ENCODE measurements at places on chromosomes 7 and 10.
A peak's percentile ranks its signal among the peaks of the same experiment; 100 is the strongest.

DNA sequence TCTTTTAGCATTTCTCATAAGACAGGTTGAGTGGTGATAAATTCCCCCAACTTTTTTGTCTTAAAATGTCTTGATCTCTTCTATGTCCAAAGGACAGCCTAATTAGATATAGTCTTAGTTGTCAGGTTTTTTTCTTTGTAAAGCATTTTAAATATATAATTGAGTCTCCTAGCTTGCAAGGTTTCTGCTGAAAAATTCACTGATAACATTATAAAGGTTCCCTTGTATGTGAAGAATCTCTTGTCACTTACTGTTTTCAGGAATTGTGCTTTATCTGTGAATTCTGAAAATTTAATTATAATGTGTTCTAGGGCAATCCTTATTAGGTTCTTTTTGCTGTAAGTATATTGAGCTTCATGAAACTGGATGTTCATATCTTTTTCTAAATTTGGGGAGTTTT is 96.8 kb upstream of the ZNF92 start:
- no peak for DNase-seq

DNA sequence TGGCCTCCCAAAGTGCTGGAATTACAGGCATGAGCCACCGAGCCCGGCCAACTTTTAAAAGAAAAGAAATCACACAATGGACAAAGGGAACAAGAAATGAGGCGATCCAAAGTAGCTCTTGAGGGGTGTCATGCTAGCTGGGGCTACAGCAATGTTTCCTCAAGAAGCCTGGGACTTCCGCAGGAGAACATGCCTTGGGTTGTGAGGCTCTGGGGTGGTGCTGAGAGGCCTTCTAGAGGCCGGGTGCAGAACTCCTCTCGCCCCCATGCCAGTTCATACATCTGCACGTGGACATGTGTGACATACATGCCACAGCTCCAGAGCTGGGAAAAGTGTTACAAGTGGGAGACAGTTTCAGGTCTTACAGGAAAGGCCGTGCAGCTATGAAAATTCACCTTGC is 238.2 kb downstream of the SKAP2 start:
- no peak for DNase-seq

DNA sequence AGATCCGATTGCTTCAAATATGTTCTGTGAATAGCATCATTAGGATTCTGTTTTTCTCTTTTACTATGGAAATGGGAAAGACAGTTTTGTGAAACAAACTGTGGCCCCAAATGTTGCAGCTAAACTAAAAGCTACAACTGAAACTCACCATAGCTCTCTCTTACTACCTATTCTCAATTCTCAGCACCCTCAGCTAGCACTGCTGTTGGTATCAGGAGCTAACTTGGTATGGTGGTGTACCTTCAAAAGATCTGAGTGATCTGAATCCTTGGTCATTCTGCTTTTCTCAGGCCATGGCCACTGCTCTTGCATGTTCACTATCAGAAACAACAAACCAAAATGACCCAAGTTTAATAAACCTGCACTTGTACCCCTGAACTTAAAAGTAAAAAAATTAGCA is 1208.0 kb downstream of the SORCS1 start:
- DNase-seq = no peak

DNA sequence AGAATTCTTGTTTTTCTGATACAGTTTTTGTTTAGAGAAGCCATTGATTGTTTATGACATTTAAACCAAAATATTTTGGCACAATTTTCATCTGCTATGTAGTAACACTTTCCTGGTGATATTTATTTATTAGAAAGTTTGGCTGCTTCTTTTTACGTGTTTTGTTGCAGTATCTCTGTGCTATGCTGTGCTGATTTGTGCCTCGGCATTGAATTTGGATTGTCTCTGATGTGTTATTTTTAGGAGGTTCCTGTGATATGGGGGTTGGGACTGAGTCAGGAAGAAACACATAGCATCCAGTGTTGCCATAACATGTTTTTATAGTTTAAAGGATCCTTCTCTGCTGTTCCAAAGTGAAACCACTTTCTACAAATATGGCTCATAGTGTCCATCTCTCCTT is 1197.7 kb upstream of the LRRN3 start:
- no peak for DNase-seq

DNA sequence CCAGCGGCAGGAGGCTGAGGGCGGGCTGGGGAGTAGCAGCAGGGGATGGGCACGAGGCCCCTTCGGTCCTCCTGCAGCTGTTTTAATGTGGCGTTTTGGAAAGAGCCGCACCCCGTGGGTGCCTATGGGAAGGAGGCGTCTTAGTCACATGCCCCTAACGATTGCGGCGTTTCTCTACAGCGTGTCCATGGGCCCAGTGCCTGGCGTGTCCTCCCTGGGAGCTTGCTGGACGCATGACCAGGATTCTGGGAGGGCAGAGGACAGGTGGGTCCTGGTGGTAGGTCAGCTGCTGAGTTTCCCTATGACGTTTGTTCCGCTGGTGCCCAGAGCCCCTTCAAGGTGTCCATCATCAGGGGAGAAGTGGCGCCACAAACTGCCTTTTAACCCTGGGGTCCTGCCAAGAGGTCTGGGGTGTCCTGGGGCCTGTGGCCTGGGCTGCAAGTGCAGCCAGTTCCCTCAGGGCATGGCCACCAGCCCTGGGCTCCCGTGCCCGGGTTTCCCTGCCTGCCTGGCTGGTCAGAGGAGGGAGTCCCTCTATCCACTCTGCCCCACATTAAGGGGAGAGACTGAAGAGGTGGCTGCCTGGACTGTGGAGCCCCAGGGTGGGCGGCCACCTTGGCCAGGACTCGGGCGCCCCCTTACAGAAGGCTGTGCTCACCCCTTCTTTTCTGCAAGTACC is 48.7 kb downstream of the PWWP2B start:
- no peak for DNase-seq

- no peak for DNase-seq
These were observed 597 bp downstream of the APBB1IP start for GRCh38 chr10:26438534-26439341.

- DNase-seq = no peak
These were observed 149.3 kb downstream of the FGFR2 start for GRCh38 chr10:121448766-121449421.

DNA sequence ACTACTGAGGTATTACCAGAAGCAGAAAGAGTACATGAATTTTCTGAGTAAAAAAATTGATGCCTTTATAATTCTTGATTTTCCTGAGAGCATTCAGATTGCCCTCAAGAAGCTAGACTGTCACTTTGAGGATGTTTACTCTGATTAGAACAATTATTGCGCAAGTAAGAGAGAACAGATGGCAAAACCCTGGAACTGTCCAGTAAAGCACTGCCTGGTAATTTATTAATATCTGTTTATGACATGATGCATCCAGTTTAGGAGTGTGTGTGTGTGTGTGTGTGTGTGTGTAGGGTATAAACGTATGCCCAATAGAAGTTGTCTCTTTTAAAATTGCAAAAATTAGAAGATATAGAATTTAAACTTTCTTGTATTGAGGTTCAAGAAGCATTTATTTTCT is 379.7 kb downstream of the PHTF2 start:
- peak; percentile 6 for DNase-seq

DNA sequence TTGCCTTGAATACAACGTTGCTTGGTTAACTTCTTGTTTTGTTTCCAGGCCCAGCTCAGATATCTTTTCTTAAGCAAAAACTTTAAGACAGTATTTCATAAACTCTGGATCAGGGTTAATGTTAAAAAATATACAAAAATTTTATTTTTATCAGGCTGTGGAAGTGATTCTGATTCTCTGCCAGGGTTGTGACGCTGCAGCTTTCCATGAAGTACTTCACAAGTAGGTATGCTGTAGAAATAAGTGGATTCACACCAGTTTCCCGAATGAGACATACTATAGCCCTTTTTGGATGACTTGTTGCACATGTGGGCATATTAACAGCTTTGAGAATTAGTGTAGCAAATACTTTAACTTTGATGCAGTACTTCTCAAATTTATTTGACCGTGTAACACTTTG is 70.1 kb downstream of the CDK14 start:
- peak; percentile 64 for DNase-seq

- no peak for DNase-seq
These were observed 15.9 kb downstream of the GBF1 start for GRCh38 chr10:102261196-102261595.

DNA sequence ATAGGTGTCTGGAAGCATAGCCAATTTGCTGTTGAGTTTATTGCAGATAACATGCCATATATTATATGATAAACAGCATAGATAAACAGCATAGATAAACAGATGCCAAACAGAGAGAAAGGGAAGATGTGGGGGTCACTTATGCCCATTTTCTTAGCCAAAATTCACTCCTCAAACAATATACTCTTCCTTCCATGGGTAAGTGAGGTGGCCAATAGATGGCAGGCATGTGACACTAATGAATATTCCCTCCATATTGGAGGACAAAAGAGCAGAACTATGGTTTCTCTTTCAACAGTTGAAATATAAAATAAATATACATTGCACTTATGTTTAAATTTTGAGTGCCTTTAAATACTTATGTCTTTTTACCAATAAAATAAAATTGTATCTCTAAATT is 1212.8 kb downstream of the REEP3 start:
- DNase-seq = peak; percentile 40

DNA sequence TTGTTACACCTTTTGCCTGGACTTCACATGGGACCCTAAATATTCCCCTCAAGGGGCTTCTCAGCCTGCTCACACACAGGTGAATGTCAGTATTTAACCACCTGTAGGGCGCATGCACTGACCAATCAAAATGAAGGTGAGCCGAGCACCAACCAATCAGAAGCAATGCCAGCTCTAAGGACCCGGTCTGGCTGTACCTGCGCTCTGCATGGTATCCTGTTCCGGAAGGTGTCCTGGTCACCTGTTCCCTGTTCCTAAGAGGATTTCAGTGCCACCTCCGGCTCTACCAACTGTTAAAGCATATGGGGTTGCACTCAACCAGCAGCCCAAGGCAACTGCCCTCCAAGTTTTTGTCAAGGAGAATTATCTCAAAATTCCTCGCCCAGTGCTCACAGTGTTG is 18.4 kb upstream of the CALN1 start:
- no peak for DNase-seq

DNA sequence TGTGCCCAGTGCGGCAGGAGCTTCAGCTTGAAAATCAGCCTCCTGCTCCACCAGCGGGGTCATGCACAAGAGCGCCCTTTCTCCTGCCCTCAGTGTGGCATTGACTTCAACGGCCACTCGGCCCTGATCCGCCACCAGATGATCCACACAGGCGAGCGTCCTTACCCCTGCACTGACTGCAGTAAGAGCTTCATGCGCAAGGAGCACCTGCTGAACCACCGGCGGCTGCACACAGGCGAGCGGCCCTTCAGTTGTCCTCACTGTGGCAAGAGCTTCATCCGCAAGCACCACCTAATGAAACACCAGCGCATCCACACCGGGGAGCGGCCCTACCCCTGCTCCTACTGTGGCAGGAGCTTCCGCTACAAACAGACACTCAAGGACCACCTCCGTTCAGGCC is 16.1 kb upstream of the ZNF282 start:
- no peak for DNase-seq

- peak; percentile 95 for DNase-seq
These were observed 16.5 kb downstream of the NPFFR1 start for GRCh38 chr10:70267161-70267933.

DNA sequence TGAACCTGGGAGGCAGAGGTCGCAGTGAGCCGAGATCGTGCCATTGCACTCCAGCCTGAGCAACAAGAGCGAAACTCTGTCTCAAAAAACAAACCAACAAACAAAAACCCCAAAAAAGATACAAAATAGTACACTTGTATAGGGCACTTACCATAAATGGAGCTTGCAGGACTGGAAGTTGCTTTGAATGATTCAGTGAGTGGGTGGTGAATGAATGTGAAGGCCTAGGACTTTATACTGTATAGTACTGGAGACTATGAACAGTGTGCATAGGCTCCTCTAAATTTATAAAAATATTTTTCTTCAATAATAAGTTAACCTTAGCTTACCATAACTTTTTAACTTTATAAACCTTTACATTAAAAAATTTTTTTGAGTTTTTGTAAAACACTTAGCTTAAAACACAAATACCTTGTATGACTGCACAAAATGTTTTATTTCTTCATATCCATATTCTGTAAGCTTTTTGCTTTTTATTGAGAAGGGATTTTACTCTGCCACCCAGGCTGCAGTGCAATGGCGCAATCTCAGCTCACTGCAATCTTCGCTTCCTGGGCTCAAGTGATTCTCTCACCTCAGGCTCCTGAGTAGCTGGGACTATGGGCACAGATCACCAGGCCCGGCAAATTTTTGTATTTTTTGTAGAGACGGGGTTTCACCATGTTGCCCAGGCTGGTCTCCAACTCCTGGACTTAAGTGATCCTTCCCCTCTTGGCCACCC is 6.9 kb upstream of the H2AZ2 start:
- no peak for DNase-seq

DNA sequence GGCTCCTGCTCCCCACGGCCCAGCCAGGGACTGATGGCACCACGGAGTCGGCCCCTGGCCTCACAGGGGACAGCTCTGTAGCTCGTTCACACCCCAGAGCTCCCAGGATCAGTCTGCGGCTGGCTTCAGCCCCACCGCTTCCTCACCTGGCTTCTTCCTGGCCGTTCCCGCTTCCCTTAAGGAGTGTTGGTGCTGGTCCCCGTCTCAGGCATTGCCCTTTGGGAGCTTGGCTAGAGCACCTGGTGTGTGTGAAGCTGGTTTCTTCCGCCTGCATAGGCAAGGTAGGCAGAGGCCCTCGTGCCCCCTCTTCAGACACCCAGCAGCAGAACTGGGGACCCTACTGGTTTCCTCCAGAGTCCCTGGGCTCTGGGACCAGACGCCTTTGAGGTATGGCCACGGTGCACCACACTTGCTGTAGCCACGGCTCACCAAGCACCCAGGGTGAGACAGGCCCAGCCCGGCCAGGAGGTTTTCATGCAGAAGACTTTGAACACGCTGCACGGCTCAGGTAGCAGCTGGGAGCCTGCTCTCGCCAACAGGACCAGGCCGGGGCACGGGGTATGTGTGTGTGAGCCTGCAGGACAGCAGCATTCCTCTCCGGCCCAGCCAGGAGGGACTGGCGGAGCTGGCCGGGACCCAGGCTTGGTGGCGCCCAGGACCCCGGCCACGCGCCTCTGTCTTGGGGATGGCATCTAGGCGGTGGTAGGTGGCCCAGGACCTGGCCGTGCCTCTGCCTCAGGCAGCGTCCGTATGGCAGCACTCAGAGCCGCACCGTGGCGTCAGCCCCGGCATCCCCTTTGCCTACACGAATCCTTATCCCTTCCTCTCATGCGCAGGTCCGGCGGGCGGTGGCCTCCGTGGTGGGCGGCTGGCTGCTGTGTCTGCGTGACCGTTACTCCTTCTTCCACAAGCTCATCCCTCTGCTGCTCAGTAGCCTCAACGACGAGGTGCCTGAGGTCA is 13.2 kb upstream of the PRKAR1B start:
- DNase-seq = no peak

DNA sequence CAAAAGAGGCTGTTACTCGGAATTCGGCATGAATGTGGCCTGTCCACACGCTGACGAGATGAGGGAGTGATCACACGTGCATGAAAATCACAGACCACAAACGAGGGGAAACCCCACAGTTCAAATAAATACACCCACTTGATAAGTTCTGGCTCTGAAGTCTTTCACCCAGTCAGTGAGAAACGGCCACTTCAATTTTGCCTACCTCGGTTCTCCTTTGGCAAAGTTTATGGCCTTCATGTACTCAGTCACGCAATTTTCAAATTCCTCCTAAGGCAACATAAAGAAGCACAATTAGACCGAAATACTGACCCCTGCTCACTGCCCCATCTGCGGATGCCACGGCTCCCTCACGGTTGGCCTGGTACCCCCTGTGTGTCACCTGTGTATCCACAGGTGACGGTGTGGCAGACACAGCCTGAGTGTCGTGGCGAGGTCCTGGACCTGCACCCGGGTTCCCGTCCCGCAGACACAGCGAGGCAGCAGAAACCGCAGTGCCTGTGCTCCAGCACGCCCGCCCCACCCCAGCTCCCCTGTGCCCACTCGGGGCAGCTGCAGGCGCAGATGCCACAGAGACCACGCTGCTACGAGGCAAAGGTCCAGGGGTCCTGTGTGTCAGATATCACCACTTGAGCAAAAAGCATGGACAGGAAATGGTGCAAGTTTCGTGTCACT is 1.4 kb downstream of the CFAP46 start:
- no peak for DNase-seq

All from cardiac fibroblast (primary cell).